ENCODE measurements at places on chromosomes 1 and 21.
A peak's percentile ranks its signal among the peaks of the same experiment; 100 is the strongest.

- DNase-seq = no peak
Measured at GRCh38 chr1:221806984-221807383, 65.1 kb upstream of the DUSP10 start.

GRCh38 chr1:83691953-83692500 is 306.9 kb downstream of the TTLL7 start:
- no peak for DNase-seq

GRCh38 chr1:52532731-52533327 is 20.1 kb downstream of the TUT4 start:
- DNase-seq = no peak

GRCh38 chr1:153880962-153881361 is 41.8 kb downstream of the GATAD2B start:
- peak; percentile 100 for DNase-seq

DNA sequence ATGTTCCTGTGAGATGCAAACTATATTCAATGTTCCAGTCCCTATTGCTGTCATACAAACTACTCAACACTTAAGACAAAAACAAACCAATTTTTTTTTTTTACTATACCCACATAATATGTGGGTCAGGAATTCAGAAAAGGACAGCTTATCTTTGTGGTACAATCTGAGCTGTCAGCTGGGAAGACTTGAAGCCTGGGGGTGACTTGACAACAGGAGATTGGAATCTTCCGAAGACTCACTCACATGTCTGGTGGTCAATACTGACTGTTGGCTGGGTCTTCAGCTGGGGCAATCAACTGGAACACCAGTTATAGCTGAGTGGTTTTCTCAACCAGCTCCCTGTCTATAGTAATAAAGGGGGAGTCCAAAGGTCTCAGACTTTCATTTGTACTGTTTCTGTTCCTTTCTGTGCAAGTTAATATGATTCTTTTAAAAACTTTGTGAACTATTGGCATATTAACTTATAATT is 81.7 kb upstream of the ATP1B1 start:
- DNase-seq = no peak

DNA sequence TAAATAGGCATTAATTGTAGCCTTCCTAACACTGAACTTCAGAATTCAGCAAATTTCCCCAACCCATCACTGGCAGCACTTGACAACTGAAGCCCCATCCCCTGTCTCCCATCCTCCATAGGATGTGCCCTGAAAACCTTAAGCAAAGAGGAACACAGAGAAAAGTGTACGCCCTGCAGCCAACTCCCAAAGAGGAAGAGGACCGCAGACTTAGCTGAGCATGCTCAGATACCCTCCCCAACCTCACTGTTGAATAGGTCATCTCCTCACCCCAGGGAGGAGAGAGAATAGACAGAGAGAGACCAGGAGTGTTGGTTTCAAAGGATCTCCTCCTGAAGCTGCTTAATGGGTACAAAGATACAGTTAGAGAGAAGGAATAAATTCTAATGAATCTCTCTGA is 50.5 kb downstream of the CD2 start:
- no peak for DNase-seq

GRCh38 chr1:220067269-220068204 is 21.2 kb upstream of the EPRS1 start:
- no peak for DNase-seq

DNA sequence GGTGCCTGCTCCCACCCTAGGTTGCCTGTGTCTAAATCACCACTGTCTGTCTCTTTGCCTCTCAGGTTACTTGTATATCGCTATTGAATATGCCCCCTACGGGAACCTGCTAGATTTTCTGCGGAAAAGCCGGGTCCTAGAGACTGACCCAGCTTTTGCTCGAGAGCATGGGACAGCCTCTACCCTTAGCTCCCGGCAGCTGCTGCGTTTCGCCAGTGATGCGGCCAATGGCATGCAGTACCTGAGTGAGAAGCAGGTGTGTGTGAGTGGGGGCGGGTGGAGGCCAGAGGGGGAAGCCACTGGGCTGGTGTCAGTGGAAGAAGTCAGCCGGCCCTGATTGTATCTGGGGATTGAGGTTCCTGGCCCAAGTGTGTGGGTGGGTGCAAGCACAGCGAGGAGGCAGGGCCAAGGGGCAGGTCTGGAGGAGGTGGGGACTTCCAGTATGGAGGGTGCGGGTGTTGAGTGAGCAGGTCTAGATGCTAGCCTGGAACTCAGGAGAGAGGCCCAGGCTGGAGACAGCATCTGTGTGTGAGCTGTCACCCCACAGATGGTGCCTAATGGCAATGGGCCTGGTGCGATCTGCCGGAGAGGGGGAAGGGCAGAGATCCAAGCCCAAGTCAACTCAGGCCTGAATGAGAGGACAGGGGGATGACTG is 17.2 kb downstream of the TIE1 start:
- DNase-seq = no peak

GRCh38 chr21:43268804-43269186 is 100.0 kb downstream of the CRYAA start:
- DNase-seq = no peak

GRCh38 chr1:182842265-182842664 is 3.1 kb downstream of the DHX9 start:
- no peak for DNase-seq

GRCh38 chr21:26079366-26079765 is 91.2 kb downstream of the APP start:
- no peak for DNase-seq

DNA sequence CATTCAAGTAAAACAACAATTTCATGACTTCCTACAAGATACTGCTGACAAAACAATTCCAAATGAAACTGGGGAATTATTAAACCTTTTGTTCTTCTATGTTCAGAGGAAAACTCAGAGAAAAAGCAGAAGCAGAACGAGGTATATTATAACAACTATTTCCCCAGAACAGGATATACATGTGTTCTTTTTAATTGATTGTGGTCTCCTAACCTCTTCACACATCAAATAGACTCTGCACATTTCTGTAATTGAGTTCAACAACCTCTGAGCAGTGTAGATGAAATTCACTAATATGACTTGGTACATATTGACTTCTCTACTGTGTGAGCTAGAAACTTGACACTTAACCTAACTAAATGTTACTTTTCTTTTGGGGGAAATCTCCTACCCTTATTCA is 584.2 kb downstream of the NEGR1 start:
- DNase-seq = no peak

DNA sequence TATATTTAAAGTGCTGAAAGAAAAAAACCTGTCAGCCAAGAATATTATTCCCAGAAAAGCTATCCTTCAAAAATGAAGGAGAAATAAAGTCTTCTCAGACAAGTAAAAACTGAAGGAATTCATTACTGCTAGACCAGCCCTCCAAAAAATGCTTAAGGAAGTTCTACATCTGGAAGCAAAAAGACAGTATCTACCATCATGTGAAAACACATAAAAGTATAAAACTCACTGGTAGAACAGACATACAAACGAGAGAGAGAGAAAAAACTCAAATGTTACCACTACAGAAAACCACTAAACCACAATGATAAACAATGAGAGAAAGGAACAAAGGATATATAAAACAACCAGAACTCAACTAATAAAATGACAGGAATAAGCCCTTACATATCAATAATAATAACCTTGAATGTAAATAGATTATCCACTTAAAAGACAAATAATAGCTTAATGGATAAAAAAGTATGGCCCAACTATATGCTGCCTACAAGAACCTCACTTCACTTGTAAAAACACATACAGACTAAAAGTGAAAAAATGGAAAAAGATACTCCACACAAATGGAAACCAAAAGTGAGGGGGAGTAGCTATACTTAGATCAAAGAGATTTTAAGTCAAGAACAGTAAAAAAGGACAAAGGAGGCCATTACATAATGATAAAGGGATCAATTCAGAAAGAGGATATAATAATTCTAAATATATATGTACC is 22.0 kb downstream of the NSL1 start:
- no peak for DNase-seq

DNA sequence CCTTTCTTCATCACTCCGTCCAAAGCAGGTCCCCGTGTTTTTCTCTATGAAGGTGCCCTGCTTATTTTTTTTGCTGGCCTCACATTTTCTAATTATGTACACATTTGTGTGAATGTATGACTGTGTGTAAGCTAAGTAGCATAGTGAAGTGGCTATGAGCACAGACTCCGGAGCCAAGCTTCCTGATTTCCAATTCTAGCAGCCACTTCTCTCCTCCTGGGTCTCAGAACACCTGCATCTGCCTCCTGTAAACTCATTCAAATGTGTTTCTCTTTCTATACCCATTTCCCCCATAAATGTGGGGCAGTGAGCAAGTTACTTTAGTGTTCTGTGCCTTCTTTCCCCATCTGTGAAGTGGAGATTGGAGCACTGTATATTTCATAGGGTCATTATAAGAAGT is 2.1 kb downstream of the SLAMF6 start:
- DNase-seq = no peak

GRCh38 chr21:42384156-42384945 is 11.5 kb downstream of the TMPRSS3 start:
- DNase-seq = peak; percentile 88

- DNase-seq = no peak
Measured at GRCh38 chr21:38422082-38422481, 76.2 kb downstream of the ERG start.

- DNase-seq = no peak
Measured at GRCh38 chr1:201634261-201634660, 95.3 kb downstream of the NAV1 start.

DNA sequence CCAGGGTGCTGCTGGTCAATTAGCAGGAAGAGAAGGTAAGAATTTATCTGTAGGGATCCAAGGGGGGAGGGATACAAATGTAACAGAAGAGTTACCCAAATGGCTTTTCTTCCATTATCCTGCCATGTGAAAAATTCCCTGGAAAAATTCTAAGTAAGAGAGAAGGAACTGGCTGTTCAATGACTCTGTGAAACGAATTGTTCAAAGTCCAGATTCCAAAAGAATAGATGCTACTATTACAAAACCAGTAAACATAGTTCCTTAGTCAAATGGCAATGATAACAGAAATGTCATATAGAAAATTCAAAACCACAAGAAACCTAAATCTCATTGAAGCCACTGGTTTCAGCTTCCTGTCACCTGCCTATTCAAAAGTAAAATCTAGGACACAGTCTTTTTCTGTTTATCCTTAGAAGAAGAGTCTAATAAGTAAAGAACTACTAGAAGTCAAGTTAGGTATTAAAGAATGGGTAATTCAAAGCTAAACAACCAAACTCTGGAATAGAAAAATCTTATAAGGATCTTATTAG is 102.6 kb downstream of the ZNF644 start:
- no peak for DNase-seq

DNA sequence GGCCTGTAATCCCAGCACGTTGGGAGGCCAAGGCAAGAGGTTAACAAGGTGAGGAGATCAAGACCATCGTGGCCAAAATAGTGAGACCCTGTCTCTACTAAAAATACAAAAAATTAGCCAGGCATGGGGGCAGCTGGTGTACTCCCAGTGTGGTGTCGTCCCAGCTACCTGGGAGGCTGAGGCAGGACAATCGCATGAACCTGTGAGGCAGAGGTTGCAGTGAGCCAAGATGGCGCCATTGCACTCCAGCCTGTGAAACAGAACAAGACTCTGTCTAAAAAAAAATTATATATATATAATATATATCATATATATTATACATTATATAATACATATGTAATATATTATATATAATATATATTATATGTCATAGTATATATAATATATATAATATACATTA is 249.2 kb upstream of the TPTE start:
- no peak for DNase-seq

- DNase-seq = no peak
Measured at GRCh38 chr1:42450061-42450460, 5.8 kb downstream of the ZMYND12 start.

GRCh38 chr1:61439234-61439633 is 285.7 kb downstream of the TM2D1 start:
- DNase-seq = peak; percentile 18

DNA sequence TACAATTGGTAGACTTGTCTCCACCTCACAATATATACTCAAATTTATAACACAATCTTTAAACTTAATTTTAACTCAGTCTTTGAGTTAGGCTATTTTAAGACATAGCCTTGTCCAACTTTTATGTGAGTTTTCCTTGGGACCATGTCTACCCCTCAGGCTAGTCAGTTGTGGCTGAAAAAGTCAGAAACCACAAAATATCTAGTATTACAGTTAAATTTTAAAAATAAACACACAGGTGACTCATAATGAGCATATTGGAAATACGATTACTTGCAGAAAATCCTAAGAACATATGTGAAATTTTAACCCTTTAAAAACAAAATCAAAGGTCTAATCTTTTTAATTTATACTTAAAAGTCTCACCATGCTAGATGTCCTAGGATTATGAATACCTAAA is 4.8 kb upstream of the ASB17 start:
- DNase-seq = no peak

DNA sequence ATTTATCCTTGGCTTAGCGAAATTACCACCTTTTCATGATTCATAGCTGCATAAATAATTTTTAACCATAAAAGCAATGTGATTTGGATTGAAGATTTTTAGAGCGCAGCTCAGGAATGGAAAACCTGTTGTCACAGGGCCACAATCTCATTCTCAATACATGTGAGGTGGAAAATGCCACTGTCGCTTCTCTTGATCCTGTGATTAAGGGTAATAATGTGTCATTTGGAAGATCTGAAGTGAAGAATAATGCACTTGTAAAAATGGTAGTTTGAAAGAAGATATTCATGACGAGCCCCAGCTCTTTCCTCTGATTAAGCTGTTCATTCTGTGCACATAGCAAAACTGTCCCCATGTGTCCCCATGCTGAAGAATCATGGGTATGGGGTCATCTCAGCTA is 230.4 kb downstream of the BACH1 start:
- DNase-seq = no peak

DNA sequence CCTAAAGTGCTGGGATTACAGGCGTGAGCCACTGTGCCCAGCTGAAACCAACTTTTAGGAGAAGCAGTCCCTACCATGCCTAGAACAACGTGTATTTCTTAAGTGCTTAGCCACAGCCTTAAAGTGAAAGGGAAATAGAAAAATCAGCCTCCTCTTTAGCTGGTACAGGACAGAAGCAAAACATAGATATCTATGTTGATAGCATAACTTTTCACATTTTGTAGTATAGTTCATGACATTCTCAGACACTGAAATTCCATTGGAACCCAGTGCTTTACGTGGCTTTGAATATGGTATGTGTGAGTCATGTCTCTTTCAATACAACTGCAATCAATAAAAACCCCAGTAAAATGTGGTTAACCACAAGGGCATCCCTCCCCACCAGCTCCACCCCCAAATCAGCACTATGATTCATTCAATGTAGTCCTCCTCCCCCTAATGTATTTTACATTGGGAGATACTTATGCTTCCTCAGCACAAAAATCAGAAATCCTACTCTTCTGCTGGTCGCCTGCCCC is 32.1 kb downstream of the TGFB2 start:
- DNase-seq = no peak

- no peak for DNase-seq
Measured at GRCh38 chr1:64478594-64479470, 8.9 kb downstream of the CACHD1 start.

- no peak for DNase-seq
Measured at GRCh38 chr1:39269349-39269748, 64.9 kb downstream of the MACF1 start.

- no peak for DNase-seq
Measured at GRCh38 chr21:32463889-32464300, 51.4 kb downstream of the EVA1C start.

All from DMS153 (cell line).